ENCODE measurements at places on chromosomes 7 and 10. TPM values are rescaled to one million over a fixed set of nuclear protein-coding genes. Genes with fewer than 3 reads are reported as not detected.

Gene OAT
- 42.5 TPM for total RNA-seq

Gene MKI67
- 140 TPM for total RNA-seq

Gene GPR26
- not detected for total RNA-seq

Gene PTN
- total RNA-seq: 228 TPM

Gene GOLGA7B
- total RNA-seq: 0.36 TPM

Gene LRMDA
- 0.98 TPM for total RNA-seq

Gene HOXA6
- 1.6 TPM for total RNA-seq

Gene KAZALD1
- total RNA-seq: 2.9 TPM

Gene ANXA8L1
- not detected for total RNA-seq

Gene CDC14C
- total RNA-seq: not detected

Gene ZNF777
- 20.8 TPM for total RNA-seq

All from neural crest cell (in vitro differentiated cells).